Karpas-422 (cell line): ENCODE measurements at places on chromosomes 12 and 14.

DNA sequence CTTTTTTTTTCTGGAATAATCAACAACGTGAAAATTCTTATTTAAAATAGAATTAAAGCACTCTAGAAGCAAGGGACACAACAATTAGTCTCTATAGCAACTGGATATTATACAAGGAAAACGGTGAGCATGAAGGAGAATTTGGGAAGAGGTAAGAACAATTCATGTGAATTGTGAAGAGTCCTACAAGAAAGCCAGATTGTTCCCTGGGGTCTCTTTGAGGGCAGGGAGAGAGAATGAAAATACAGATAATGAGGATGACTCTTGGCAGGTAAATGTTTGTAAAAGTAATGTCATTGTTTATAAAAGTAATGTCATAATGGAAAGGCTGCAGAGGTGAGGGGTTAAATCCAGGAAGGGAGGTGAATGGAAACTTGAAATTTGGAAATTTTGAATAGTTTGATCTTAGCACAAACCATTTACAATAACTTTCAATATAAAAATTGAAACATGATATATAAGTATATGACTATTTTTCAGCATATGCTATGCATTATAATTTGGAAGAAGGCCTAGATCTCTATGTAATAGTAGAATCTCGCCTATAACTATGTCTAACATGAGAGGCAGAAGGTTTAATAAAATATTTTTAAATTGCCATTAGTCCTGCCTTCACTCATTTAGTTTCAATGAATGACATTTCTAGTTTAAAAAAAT is 378.8 kb upstream of the DCN start:
- DNase-seq: no peak

GRCh38 chr12:64660237-64661018 is 50.1 kb downstream of the RASSF3 start:
- DNase-seq: no peak

- DNase-seq: no peak
These were observed 16.2 kb upstream of the STON2 start for GRCh38 chr14:81416194-81416952.

GRCh38 chr12:127145241-127145928 is 1121.6 kb upstream of the TMEM132C start:
- DNase-seq: no peak

GRCh38 chr12:11559626-11560340 is 89.7 kb upstream of the ETV6 start:
- no peak for DNase-seq

DNA sequence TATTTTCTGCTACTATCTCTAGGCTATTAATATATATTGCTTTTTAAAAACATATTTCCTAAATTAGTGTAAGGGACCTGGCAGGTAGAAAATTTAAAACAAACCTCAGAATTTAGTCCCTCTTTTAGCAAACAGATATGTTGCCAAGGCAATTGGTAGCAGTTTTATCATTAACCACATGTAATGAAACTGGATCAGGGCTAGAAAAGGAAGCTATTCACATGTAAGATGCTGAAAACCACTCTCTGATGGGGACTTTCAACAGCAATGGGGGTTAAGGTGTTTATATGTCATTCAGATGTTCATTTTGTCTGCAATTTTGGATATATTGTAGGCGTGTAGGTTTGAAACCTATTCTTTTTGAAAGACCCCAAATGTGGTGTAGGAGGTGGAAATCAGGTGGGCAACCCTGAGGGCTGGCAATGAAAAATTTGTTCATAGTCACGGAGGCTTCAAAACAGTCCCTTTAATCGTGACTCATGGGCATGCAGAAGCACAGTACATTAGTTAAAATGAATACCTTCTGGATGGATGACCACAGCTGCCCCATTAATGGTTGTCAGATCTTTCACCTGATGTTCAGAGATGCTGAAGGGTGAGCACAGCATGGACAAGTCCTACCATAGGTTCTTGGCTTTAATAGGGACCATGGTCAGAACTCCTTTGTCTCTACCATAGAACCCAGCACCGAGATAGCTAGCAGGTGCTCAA is 5.9 kb upstream of the PKP2 start:
- DNase-seq: no peak

- no peak for DNase-seq
These were observed 194.6 kb downstream of the PAX9 start for GRCh38 chr14:36856095-36856878.

- DNase-seq: no peak
These were observed 133.3 kb downstream of the RMST start for GRCh38 chr12:97595936-97596335.

GRCh38 chr12:99383258-99383657 is 264.3 kb upstream of the GARIN6 start:
- peak; percentile 43 for DNase-seq
